ENCODE measurements at places on chromosomes 2 and 18.

DNA sequence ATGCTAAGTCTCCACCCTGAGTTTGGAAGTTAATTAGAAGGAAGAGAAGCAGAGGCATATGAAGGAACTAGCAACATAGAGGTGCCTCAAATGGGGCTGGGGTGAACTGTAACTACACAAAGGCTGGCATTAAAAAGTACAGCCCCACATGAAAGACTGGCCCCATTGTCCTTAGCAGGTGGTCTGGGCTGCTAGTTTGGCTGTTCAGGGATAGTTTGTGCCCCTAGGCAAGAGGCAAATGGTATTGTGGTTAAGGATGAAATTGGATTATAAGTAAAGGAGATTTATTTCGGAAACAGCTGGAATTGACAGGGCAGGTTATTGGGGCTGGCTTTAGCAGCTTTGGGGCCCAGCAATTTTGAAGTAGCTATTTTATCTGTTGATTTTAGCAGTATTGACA is 365.7 kb upstream of the TNP1 start:
- H3K27me3 ChIP-seq: no peaks in the 10 kb centered on the region
- peaks cover 9% of the 10 kb centered on the region for H3K4me1 ChIP-seq
- DNase-seq: no peak
- no peaks in the 10 kb centered on the region for H3K36me3 ChIP-seq

GRCh38 chr2:118667348-118667747 is 180.1 kb downstream of the EN1 start:
- no peaks in the 10 kb centered on the region for H3K27me3 ChIP-seq
- H3K4me1 ChIP-seq: peaks cover 3% of the 10 kb centered on the region
- H3K36me3 ChIP-seq: no peaks in the 10 kb centered on the region
- DNase-seq: no peak
- H3K4me3 ChIP-seq: no peak overlapping the region

GRCh38 chr2:107657049-107657448 is 169.6 kb upstream of the RGPD4 start:
- H3K4me1 ChIP-seq: no peaks in the 10 kb centered on the region
- no peak overlapping the region for H3K4me3 ChIP-seq
- DNase-seq: no peak
- H3K27ac ChIP-seq: no peak overlapping the region
- H3K36me3 ChIP-seq: no peaks in the 10 kb centered on the region

GRCh38 chr2:201860636-201861066 is 54.3 kb downstream of the CDK15 start:
- no peak overlapping the region for H3K27ac ChIP-seq
- H3K36me3 ChIP-seq: no peaks in the 10 kb centered on the region
- H3K4me1 ChIP-seq: peaks cover 11% of the 10 kb centered on the region
- H3K4me3 ChIP-seq: no peak overlapping the region

- H3K4me1 ChIP-seq: no peaks in the 10 kb centered on the region
- no peak overlapping the region for H3K4me3 ChIP-seq
- H3K27me3 ChIP-seq: no peaks in the 10 kb centered on the region
- DNase-seq: peak; percentile 40
- H3K36me3 ChIP-seq: no peaks in the 10 kb centered on the region
Observed at GRCh38 chr2:67650291-67651133, 253.4 kb downstream of the ETAA1 start.

GRCh38 chr18:49766646-49767045 is 46.7 kb downstream of the ACAA2 start:
- H3K4me3 ChIP-seq: no peak overlapping the region
- H3K36me3 ChIP-seq: no peaks in the 10 kb centered on the region
- no peak overlapping the region for H3K27ac ChIP-seq
- DNase-seq: no peak
- H3K27me3 ChIP-seq: no peaks in the 10 kb centered on the region

DNA sequence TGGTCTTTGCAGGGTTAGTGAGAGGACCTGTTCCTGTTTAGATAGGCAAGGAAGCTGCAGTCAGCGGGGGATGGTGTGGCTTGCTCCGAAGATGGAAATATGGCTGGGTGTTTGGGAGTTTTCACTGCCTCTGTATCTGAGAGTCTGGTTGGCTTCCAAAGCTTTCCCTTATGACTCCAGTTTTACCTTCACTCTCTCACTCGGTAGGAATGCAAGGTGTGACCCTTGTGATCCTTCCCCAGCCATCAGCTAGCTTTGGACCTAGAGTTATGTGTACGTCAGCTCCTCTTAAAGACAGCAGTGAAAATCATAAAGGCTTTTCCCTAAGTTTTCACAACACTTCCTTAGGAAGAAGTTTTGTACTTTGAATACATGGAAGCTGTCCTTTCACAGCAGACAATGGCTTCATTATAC is 35.5 kb upstream of the TMEM87B start:
- no peak overlapping the region for H3K4me3 ChIP-seq
- no peaks in the 10 kb centered on the region for H3K36me3 ChIP-seq
- H3K27me3 ChIP-seq: peaks cover 32% of the 10 kb centered on the region
- no peak for DNase-seq

DNA sequence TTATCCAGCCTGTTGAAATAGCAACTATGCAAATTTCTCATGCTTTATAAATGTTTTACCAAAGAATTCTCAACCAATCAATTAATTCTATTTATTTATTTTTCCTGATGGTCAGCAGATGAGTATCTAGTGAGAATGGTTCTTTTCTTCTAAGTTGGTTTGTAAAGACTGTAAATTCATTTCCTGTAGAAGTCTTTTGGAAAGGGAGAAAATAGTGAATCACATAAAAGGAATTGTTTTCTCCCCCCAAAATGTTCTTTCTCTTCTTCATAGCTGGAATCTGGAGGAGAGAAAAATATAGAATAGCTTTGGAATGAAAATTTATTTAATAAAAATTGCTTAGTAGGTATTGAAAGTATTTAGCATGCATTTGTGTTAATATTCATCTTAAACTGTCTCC is 836.1 kb upstream of the ZEB2 start:
- no peak overlapping the region for H3K4me3 ChIP-seq
- no peaks in the 10 kb centered on the region for H3K36me3 ChIP-seq
- H3K4me1 ChIP-seq: no peaks in the 10 kb centered on the region

- DNase-seq: no peak
- H3K36me3 ChIP-seq: no peaks in the 10 kb centered on the region
- peaks cover 28% of the 10 kb centered on the region for H3K4me1 ChIP-seq
- H3K4me3 ChIP-seq: no peak overlapping the region
Observed at GRCh38 chr2:44136252-44136651, 32.4 kb upstream of the PPM1B start.

GRCh38 chr2:231931481-231931915 is 5.3 kb upstream of the NPPC start:
- no peak overlapping the region for H3K4me3 ChIP-seq
- DNase-seq: no peak

DNA sequence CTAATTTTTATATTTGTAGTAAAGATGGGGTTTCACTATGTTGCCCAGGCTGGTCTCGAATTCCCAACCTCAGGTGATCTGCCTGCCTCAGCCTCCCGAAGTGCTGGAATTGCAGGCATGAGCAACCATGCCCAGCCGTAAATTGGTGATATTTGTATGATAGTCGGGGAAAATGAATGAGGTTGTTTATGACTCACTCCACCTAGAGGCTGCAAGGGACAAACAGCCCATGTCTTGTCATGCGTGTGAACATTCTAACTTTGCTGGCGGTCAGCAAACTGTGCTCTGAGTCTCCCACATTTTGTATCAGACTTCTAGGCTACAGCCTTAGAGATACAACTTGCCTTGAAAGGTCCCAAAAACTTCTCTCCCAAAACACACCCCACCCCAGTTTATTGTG is 133.5 kb upstream of the DTNA start:
- H3K27me3 ChIP-seq: no peaks in the 10 kb centered on the region
- no peak for DNase-seq
- H3K4me3 ChIP-seq: no peak overlapping the region
- H3K36me3 ChIP-seq: no peaks in the 10 kb centered on the region
- H3K27ac ChIP-seq: no peak overlapping the region

DNA sequence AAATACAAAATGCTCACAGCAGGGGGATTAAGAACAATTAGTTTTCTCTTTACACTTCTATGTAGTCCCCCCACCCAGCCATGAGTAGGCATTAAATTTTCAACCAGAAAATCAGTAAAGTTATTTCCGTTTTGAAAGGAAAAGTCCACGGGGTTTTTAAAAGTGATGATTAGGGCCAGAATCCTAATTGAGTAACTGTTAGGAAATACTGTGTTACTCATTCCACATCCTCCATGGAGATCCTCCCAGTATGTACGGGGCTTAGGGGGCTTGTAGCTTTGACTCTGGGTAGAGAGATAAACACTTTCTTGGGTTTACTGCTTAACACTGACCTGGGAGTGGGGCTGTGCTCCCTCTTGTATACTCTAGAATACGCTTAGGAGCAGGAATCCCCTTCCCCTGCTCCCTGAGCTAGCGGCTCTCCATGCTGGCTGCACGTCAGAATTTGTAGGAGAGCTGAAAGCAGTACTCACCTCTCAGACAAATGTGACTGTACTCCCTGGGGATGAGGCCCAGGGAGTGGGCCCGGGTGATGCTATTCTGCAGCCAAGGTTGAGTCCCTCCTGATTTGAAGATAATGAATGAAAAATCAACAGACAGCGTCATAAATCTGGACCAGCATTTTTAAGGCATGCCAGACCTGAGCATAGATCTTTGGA is 100.5 kb downstream of the SLC4A3 start:
- no peaks in the 10 kb centered on the region for H3K36me3 ChIP-seq
- H3K27me3 ChIP-seq: no peaks in the 10 kb centered on the region
- no peak for DNase-seq
- no peak overlapping the region for H3K4me3 ChIP-seq
- H3K27ac ChIP-seq: no peak overlapping the region

GRCh38 chr2:231058761-231059550 is 2.3 kb downstream of the PSMD1 start:
- no peaks in the 10 kb centered on the region for H3K27me3 ChIP-seq
- peaks cover 14% of the 10 kb centered on the region for H3K36me3 ChIP-seq
- no peak overlapping the region for H3K4me3 ChIP-seq
- peaks cover 25% of the 10 kb centered on the region for H3K4me1 ChIP-seq

GRCh38 chr2:54617409-54617808 is 106.1 kb upstream of the EML6 start:
- peaks cover 3% of the 10 kb centered on the region for H3K4me1 ChIP-seq
- no peak overlapping the region for H3K27ac ChIP-seq
- H3K27me3 ChIP-seq: no peaks in the 10 kb centered on the region
- no peak for DNase-seq

DNA sequence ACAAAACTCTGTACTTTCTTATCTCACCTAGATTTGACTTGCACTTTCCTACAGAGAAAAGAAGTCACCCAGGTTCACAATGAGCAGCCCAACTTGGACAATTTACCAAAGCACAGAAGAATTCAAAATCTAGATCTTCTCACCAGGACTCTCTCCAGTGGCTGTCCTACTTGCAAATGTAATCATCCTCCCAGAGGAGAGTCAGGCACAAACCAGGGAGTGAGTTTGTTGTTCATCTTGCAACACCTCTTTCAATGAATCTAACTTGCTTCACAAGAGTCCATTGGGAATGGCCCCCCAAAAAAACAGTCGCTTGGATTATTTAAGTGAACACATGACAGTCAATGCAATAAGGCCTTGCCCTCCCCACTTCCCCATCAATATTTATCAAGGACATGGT is 144.6 kb downstream of the ATL2 start:
- no peak for DNase-seq
- no peaks in the 10 kb centered on the region for H3K36me3 ChIP-seq

GRCh38 chr2:105872830-105873229 is 128.1 kb downstream of the NCK2 start:
- no peak overlapping the region for H3K27ac ChIP-seq
- no peaks in the 10 kb centered on the region for H3K27me3 ChIP-seq
- H3K4me3 ChIP-seq: no peak overlapping the region
- peaks cover 7% of the 10 kb centered on the region for H3K36me3 ChIP-seq

DNA sequence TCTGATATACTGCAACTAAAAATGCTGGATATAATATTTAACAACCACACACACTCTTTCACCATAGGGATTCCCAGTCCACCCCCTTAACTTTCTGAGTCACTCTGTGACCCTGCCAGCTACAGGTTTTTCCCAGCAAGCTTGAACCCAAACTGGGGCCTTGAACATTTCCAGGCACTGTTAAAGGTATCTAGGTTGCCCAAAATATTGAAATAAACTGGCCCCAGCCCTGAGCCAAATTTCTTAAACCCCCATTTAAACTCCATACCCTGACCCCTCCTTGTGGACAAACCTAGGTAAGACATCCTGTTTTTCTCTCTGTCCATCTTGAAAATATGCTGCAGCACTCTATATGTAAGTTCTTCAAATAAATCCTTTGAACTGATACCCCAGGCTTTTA is 19.7 kb upstream of the DCTN1 start:
- no peaks in the 10 kb centered on the region for H3K36me3 ChIP-seq
- no peak for DNase-seq
- H3K4me3 ChIP-seq: no peak overlapping the region
- no peaks in the 10 kb centered on the region for H3K4me1 ChIP-seq
- H3K27me3 ChIP-seq: no peaks in the 10 kb centered on the region
- no peak overlapping the region for H3K27ac ChIP-seq

DNA sequence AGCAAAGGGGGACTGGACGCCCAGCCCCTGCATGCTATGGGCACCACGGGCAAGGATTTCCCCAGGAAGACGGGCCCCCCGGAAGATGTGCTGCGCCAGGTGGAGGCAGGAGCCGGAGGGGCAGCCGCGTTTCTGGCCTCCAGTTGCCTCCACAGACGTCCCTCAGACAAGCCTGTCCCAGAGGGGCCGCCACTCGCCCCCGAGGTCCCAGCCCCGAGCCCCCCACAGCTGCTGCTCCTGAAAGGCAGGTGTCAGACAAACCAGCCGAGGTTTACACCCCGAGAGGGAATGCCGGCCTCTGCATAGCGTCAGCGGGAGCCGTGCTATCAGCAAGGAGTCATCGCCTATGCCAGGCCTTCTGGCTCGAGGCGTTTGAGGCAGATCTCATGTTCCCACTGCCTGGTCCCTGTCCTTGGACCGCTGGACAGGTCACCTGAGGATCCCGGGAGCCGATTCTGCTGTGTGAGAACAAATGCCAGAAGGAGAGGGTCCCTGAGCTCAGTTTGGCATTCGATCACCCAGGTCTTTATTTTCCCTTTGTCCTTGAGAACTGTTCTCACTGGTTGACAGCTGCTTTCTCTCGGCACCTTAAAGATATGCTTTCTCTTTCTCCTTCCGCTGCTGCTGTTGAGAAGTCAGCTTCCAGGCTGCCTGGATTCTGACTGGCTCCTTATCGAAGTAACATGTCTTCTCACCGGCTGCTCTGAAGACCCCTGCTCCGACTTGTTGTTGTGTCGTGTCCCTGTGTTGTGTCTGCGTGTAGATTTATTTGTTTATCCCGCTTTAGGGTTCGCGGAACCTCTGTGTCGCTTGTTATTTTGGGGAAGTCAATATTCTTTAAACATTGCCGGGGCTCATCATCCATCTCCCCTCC is 20.6 kb downstream of the CROCC2 start:
- peaks cover 3% of the 10 kb centered on the region for H3K4me1 ChIP-seq
- peaks cover 9% of the 10 kb centered on the region for H3K27me3 ChIP-seq
- no peaks in the 10 kb centered on the region for H3K36me3 ChIP-seq
- no peak overlapping the region for H3K27ac ChIP-seq

GRCh38 chr2:226732478-226733188 is 67.0 kb downstream of the IRS1 start:
- no peak overlapping the region for H3K27ac ChIP-seq
- H3K4me1 ChIP-seq: no peaks in the 10 kb centered on the region
- peaks cover 14% of the 10 kb centered on the region for H3K36me3 ChIP-seq
- DNase-seq: no peak

GRCh38 chr2:202479610-202480009 is 103.5 kb downstream of the BMPR2 start:
- H3K36me3 ChIP-seq: peaks cover 2% of the 10 kb centered on the region
- no peaks in the 10 kb centered on the region for H3K27me3 ChIP-seq
- DNase-seq: no peak
- no peaks in the 10 kb centered on the region for H3K4me1 ChIP-seq
- H3K27ac ChIP-seq: no peak overlapping the region

GRCh38 chr2:222707689-222708273 is 36.3 kb downstream of the MOGAT1 start:
- no peak overlapping the region for H3K27ac ChIP-seq
- no peak overlapping the region for H3K4me3 ChIP-seq
- no peak for DNase-seq
- H3K4me1 ChIP-seq: peaks cover 4% of the 10 kb centered on the region
- H3K36me3 ChIP-seq: no peaks in the 10 kb centered on the region
- H3K27me3 ChIP-seq: no peaks in the 10 kb centered on the region
